Stimulated activated CD4-positive, alpha-beta T cell treated with anti-CD3 and anti-CD28 coated beads, Interleukin-1b, Interleukin-23, amount 100 ng/mL, for 48 hours (primary cell): ENCODE measurements at places on chromosomes 5 and 9.

- DNase-seq: no peak
These were observed 439.5 kb downstream of the GADD45G start for GRCh38 chr9:90044263-90044662.

- no peak for DNase-seq
These were observed 43.7 kb upstream of the POMT1 start for GRCh38 chr9:131459056-131459455.

DNA sequence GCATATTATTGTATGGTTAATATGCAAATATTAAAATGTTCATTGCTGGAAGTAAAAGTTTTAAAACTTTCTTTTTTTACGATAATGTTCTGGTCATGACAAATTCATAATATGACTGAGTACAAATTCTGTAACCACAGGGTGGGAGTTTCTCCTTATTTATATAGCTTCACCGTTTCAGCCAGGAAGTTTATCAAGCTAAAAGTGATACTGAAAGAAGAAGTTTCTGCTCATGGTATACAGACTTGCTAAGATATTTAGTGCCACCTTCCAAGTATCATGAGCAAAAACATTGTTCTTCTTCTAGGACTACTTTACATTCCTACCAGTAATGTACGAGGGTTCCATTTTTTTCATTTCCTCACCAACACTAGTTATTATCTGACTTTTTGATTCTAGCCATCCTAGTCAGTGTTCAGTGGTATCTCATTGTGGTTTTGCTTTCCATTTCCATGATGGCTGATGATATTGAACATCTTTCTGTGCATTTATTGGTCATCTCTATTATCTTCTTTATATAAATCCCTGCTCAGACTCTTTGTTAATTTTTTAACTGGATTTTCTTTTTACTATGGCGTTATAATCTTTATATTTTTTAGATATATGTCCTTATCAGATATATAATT lies 94.2 kb upstream of the PRRC1 start:
- DNase-seq: no peak

- DNase-seq: no peak
These were observed 183.0 kb downstream of the CETN3 start for GRCh38 chr5:90226433-90227099.

GRCh38 chr9:38175423-38175822 lies 106.4 kb upstream of the SHB start:
- no peak for DNase-seq

- DNase-seq: no peak
These were observed 58.7 kb upstream of the NFIB start for GRCh38 chr9:14372437-14373335.

GRCh38 chr5:42828671-42829070 lies 17.0 kb upstream of the SELENOP start:
- DNase-seq: no peak

DNA sequence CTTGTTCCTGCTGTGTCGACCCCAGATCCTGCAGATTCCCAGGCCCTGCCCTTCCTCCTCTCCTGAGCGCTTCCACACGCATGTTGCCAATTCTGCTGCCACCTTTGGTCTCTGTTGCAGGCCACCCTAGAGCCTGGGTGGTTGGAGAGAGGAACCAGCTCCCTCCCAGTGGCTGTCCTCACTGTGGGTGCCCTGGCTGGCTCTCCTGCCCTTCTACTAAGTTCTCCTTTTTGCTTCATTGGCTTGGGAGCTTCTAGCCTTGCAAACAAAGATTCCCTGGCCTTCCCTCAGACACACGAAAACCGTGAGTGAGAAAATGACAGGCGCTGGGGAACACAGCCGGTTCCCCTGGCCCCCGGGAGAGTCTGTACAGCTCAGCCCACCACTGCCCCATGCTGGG lies 14.2 kb upstream of the NCS1 start:
- no peak for DNase-seq

GRCh38 chr5:137040024-137040423 lies 459.1 kb downstream of the SPOCK1 start:
- DNase-seq: no peak

DNA sequence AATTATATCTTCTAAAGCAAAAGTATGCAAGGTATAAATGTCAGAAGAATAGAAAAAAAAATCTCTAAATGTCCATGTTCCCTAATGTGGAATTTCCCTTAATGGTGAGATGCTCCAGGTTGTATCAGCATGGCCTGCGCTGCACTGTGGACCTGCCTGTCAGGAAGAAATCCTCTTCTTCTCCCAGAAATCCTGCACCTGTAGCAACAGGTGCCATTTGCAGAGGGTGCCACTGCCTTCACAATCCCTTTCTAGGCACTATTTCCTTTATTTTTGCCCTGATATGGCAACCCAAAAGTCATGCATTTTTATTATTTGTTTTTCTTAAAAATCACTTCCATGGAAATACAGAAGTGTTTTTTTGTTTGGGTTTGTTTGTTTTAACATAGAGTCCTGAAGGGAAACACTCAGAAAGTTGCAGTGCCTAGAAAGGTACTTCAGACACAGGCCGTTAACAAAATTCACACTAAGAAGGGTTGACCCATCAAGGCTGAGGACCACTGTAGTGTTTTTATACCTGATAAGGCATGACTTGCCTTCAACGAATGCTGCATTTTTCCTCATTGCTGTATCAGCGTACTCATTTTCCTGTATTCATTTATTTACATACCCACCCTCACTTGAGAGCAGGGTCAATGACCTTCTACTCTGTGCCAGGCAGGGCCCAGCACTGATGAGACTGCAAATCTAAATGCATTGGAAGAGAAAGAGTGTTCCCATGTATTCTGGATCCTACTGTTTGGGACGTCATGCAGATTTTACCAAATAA lies 177.8 kb downstream of the SNX18 start:
- DNase-seq: no peak

GRCh38 chr5:7770436-7770835 lies 80.5 kb downstream of the CFAP90 start:
- DNase-seq: no peak

- DNase-seq: no peak
These were observed 4.3 kb upstream of the DRD1 start for GRCh38 chr5:175448276-175448675.

GRCh38 chr5:1511651-1512540 lies 11.9 kb downstream of the LPCAT1 start:
- DNase-seq: no peak

DNA sequence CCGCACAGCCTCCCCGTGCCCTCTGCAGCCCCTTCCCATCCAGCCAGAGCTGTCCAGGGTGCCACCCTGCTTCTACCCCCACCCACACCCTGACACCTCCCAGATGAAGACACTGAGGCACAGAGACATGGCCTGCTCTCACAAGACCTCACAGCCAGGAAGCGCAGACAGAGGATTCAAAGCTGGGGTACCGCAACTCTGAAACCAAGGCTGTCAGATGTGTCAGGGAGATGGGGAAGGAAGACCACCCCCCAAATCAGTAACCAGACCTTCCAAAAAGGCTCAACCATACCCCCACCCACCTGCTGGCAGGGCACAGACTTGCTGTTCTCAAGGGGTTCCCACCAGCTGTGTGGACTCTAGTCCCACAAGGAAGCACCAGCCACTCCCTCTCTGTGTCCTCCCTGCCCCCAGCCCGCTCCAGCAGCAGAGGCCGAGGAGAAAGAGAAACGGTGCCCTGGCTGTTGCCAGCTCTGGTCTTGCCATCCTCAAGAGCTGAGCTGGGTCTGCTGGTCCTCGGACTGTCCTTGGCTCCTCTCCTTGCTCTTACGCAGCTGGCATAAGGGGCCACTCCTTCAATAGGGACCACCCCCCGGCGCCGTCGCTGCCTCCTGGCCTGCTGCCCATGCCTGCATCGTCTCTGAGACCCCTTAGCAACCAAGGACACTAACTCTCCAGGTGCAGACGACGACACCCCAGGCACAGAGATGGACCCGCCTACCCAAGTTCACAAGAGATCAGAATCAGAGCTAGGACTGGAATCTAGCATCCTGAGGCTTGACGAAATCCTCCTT lies 699 bp downstream of the AKNA start:
- DNase-seq: no peak

DNA sequence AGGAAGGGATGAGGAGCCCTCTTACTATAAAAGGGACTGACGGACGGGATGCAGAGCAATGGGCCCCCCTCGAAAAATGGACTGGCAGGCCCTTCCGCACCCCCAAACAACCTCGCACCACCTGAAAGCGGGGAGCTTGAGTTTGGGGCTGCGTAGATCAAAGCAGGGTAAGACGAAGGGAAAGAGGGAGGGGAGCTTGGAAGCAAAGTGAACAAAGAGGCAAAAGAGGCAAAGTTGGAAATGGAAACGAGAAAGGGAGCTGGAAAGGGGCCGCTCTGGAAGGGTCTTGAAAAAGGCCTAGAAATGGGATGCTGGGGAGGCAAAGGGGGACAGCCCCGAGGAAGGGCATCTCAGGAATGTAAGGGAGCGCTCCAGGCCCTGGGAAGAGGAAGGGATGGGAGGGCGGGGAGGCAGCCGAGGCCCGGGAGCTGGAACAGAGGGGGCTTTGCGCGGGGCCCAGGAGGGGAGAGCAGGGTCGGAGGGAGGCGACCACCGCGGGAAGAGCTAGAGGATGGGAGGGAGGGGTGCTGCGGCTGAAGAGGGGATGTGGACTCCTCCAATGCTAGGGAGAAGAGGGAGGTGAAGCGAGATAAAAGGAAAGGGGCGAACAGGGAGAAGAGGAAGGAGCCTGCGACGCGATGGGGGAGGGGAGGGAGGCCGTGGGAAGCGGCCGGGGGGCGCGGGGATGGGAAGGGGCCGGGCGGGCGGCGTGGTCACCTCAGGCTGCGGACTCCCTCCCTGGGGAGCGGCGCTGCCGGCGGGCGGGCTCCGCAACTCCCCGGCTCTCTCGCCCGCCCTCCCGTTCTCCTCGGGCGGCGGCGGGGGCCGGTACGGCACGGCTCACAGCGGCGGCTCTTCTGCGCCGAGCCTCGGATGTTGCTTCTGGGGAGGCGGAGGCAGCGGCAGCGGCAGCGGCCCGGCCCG lies 577 bp downstream of the RNF145 start:
- DNase-seq: peak; percentile 7

- DNase-seq: no peak
These were observed 362.6 kb downstream of the DNAH5 start for GRCh38 chr5:13581914-13582313.
